ENCODE measurements at places on chromosomes 1 and 21.

DNA sequence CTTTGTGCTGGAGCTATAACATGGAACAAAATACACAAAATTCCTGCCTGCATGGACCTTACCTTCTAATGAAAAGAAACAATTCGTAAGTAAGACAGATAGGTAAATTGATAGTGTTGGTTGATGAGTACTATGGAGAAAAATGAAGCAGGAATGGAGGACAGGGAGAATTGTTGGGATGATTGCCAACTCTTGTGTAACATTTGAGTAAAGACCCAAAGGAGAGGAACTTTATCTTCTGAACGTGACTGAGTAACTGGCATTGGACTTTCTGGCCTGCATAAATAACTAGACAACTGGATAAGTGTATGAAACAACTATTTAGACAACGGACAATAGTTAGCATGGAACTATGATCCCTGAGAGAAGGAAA, 6.8 kb upstream of the EFCAB14 start:
- no peak for DNase-seq

DNA sequence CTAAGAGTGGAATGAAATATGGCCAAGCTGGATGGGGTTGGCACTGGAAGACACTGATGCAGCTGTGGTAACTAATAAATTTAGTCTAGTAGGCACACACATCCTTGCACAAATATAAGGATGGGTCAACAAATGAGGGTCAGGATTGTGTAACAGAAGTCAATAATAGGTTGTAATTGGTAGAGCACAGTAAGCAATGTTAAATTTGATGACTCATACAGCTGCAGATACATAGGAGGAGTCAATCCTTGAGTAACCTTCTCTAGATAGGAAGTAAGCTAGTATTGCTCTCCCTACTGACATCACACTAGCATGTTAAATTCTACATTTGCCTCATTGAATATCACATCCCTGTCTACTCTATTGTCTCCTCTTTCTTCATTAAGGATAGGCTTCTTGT, 332.1 kb downstream of the PTPRC start:
- no peak for DNase-seq

DNA sequence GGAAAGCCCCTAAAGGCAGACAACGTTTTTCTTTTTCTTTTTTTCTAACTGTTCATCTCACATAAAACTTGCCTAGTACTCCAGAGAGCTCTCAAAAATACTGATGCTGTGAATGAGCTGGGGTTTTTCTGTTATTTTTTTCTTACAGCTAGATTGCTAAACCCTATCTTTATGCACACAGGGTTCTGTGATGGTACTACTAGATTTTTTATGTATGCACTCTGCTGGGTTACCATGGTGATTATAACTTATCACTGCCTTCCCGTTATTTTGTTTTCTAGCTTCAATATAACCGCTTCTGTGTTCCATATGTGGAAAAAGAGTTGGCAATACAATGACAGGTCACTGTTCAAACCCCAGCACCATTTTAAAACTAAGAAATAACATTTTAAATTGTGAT, 43.7 kb upstream of the KCNK1 start:
- DNase-seq = no peak

DNA sequence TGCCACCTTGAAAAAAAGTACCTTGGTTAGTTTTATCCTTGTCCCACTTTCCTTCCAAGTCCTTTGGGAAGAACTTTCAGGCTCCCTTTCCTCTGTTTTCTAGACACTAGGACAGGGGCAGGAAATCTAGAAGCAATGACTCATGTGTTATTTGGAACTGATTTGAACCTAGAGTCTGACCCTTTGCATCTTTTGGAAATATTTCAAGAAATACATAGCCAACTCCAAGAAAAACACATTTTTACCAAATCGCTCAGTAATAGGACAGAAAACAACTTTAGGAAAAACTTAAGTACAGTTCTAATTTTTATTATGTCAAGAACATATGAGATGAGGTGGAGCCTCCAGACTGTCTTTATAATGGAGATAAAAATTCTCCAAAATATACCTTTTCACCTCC, 292.4 kb downstream of the PTBP2 start:
- DNase-seq = no peak

DNA sequence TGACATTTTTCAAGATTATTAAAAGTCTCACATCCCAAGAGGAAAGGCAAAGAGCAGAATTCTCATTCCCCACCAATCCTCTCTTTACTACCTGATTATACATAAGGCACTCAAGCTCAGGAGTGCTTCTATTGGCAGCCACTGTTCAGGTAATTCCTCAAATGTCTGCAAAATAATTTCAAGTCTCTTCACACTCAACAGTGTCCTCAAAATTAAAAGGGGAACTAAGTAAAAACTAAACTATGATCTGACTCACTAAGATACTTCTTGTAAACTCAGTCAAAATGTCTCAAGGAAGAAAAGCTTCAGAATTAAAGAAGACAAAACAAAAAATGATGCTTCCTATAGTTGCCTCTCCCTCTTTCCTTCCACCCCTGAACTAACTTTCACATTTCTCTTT, 135.6 kb downstream of the GPATCH2 start:
- no peak for DNase-seq

- DNase-seq = no peak
Observed at GRCh38 chr1:98565951-98566350, 95.6 kb upstream of the SNX7 start.

GRCh38 chr21:41370840-41371684, 9.2 kb downstream of the MX2 start:
- DNase-seq = no peak

GRCh38 chr1:153963850-153964331, 554 bp upstream of the SLC39A1 start:
- DNase-seq = no peak

GRCh38 chr1:16979475-16980327, 719 bp downstream of the MFAP2 start:
- DNase-seq = no peak
